ENCODE measurements at places on chromosomes 7 and 10.

GRCh38 chr10:52679117-52679516, 93.5 kb downstream of the MBL2 start:
- no peak for DNase-seq

DNA sequence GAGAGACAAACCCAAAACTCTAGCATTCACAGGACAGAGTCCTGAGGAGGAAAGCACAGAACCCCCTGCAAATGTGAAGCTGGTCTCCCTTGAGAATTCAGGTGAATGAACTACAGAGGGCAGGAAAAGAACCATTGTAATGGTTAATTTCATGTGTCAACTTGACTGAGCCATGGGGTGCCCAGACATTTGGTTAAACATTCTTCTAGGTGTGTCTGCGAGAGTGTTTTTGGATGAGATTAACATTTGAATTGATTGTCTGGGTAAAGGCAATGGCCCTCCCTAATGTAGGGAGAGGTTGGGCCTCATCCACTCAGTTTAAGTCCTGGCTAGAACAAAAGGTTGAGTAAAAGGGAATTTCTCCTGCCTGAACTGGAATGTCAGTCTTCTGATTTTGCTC, 15.7 kb upstream of the CDK1 start:
- no peak for DNase-seq

GRCh38 chr7:664997-665735, 61.3 kb upstream of the DNAAF5 start:
- no peak for DNase-seq

- DNase-seq: no peak
Measured at GRCh38 chr7:140881507-140882228, 43.1 kb downstream of the BRAF start.

DNA sequence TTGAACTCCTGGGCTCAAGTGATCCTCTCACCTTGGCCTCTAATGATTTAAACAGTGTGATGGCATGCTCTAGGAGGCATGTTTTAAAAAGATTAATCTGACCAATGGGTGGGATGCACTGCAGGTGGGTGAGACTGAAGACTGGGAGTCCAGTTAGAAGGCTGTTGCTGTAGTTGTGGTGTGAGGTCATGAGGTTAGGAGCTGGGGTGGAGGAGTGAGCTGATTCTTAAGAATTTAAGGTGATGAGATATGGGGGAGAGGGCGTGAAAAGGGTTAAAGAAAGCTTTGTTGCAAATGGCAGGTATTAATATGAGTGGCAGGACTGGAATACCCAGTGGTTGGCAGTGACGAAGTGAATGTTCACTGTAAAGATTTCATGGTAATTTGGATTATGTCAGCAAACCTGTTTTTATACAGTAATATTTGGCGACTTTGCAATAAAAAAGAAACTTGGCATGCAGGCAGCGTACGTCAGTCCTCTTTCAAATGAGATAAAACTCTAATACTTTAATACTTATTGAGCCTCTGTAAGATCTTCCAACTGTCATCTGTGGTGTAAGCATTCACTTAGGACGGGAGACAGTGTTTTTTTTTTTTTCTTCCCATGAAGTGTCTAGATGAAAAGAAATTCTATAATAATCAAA, 72.8 kb upstream of the MTPN start:
- DNase-seq: no peak

DNA sequence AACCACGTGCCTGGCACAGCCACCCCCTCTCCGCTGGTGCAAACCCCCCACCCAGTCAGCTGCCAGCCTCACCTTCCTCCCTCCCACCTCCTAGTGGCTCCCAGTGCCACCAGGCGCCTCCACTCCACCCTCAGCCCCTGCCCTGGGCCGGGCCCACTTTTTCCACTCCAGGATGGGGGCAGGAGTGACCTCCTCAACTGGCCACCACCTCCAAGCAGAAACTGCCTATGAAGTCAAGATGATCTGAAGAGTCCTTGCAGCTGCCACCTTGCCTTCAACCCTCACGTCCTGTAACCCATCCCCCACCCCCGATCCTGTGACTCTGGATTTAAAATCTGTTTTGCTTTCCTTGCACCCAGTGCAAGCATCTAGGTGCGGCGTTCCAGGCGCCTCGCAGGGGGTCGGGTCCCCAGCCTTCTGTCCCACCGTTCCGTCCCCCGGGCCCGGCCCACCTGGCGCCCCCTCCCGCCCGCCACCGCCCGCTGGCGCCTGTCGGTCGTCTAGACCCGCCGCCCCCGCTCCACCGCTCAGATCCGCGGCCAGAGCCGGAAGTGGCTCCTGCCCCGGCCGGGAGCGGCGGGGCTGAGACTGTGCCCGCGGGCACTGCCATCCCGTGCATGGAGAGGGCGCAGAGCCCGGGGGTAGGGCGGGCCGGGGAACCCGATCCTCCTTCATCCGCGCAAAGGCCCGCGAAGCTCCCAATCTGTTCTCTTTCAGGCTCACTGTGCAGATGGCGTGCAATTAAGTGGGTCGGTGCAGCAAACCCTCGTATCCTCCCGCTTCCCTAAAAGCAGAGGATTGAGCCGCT, 51.2 kb upstream of the GTF2I start:
- peak; percentile 64 for DNase-seq

DNA sequence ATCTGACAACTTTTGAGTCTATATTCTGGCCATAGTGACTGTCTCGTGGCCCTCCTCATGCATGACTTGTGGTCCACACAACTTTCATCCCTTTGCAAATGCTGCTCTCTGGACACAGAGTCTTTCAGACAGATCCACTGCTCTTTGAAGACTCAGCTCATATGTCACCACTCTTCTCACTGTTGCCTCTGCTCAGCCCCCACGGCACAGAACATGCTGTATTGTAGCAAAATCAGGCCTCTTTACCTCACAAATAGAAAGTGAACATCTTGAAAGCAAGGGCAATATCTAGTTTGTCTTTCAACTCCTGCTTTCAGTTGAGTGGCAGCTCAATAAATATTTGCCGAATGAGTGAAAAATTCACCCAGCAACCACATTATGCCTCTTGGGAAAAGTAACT, 443.5 kb downstream of the NRG3 start:
- DNase-seq: no peak

DNA sequence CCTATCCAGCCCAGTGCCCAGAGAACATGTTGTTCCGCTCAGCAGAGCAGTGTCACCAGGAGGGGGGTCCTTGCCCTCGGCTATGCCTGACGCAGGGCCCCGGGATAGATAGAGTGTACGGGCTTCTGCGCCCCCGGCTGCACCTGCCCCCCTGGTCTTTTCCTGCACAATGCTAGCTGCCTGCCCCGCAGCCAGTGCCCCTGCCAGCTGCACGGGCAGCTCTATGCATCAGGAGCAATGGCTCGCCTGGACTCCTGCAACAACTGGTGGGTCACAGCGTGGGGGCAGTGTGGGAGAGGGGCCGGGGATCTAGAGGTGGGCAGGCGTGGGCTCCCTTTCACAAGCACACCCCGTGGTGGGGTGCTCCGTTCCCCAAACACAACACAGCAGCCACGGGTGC, 31.4 kb upstream of the ZNF862 start:
- no peak for DNase-seq

- no peak for DNase-seq
Measured at GRCh38 chr7:47561715-47562446, 20.0 kb downstream of the TNS3 start.

GRCh38 chr7:39349452-39350123, 216.6 kb upstream of the YAE1 start:
- DNase-seq: no peak

GRCh38 chr7:129188372-129188891, at the start of gene SMO:
Gene SMO (plus strand): TSS chr7:129188633. CDS start chr7:129189152, 519 bp downstream.
- peak; percentile 38 for DNase-seq

- no peak for DNase-seq
Measured at GRCh38 chr7:3349126-3349525, 48.1 kb downstream of the SDK1 start.

GRCh38 chr10:124918906-124919305, 23.0 kb upstream of the ZRANB1 start:
- no peak for DNase-seq

GRCh38 chr10:24651923-24652322, 71.8 kb downstream of the ARHGAP21 start:
- DNase-seq: no peak

GRCh38 chr10:122287570-122287969, 16.5 kb downstream of the BTBD16 start:
- DNase-seq: peak; percentile 17

GRCh38 chr10:133328358-133329343, 8.0 kb downstream of the CALY start:
- DNase-seq: no peak

DNA sequence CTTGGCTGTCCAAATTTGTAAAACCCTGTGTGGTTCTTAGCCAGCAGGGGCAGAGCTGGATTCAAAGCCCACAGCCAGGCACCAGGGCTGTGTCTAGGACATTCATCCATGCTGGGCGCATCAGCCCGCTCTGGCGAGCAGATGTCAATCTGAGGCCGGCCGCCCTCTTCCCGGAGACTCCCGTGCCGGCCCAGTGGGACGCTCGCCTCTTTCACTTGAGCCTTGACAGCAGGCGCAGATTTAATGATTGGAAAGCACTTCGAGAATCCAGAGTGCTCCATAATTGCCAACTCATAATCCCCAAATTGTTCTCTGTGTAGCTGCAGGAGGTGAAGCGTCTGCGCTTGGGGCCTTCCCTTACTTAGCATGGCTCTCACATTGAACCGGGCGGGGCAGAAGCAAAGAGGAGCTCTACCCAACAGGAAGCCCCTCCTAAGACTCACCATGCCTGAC, 36.7 kb downstream of the SLIT1 start:
- DNase-seq: no peak

Data from left colon (tissue), 2 donors.